CD4-positive, CD25-positive, alpha-beta regulatory T cell (primary cell): ENCODE measurements at places on chromosomes 5 and 9.

DNA sequence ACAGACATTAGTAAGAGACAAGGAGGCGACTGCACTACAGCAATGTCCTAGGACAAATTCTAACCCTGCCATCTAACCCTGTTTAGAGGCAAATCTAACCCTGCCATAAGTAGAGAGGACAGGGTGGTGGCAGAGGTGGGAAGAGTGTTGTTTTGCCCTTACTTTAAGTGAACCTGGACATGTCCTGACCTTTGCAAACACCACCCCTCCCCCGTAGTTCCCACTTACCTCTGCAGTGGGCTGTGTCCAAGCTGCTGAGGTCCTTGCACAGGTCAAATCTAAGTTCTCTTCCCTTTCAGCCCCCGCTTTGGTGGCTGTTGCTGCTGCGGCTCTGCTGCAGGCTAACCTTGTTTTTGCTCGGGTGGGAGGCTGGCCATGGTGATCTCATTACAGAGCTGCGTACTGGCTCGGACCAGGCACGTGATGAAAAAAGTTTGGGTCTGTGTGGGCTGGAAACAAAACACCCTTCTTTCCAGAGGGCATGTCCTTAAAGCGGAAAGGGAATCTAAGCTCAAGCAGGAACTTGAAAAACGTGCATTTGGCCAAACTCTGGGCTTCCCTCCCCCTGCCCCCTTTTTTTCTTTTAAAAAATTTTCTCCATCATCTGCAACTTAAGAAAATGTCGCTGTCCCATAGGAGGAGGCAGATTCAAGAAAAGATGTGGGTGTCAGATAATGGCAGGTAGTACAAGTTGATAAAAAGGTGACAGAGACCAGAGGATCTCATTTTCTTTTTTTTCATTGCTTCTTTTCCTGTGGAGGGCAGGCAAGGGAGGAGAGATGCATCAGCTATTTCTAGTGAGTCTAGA lies at the start of gene FAXDC2:
Gene FAXDC2 (minus strand): TSS at position 349 of the 808 bp plus-strand sequence. CDS start 12,425 bp downstream, outside the sequence.
- no peak for DNase-seq

GRCh38 chr5:54764102-54765090 lies 221.0 kb downstream of the ESM1 start:
- no peak for DNase-seq

DNA sequence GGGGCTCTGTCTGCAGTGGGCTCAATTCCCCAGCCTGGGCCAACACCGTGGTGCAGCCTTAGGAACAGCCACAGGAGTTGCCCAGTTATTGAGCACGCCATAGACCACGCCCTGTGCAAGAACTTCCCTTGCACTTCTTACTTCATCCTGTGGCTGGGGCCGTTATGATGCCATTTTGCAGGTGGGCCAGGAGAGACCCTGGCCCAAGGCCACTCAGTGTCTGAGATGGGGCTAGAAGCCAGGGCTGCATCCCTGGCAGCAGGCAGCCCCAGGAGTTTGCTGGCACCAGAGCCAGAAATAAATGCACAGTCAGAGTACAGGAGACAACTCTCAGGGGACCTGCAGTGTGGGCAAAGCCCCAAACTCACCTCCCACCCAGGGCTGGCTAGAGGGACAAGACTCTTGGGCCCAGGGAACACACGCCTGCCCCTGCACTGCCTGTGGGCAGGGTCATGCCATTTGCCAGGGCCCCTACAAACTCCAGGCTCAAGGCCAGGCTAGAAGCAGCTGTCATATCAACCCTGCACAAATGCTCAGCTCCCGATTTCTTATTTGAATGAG lies 6.7 kb downstream of the CORO2A start:
- DNase-seq, result no peak

DNA sequence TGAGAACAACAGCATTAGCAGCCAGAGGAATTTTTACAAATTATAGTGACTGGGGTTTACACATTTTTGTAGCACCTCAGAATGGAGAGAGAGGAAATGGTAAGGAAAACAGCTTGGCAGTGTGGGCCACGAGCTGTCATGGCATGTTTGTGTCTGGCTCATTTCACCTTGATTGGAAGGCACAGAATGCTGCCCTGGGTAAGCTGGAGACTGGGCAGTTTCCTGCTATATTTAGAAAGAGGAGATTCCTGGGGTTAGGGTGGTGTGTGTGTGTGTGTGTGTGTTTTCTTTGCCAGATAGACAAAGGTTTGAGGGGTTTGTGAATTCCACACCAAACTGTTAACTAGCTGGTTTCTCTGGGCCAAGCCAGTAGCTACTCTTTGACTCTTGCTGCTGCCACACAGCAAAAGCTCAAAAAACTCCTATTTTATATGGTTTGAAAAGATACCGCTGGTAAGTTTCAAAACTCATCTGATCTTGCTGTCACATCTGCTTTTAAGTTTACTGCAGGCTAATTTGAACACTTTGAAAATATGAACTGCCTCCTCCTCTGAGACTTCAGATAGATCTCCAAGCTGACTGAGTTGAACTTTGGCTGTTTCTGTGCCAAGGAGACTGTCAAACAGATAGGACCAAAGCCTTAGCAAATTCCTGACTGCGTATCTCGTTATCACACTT lies 9.1 kb downstream of the ARHGAP26 start:
- no peak for DNase-seq

DNA sequence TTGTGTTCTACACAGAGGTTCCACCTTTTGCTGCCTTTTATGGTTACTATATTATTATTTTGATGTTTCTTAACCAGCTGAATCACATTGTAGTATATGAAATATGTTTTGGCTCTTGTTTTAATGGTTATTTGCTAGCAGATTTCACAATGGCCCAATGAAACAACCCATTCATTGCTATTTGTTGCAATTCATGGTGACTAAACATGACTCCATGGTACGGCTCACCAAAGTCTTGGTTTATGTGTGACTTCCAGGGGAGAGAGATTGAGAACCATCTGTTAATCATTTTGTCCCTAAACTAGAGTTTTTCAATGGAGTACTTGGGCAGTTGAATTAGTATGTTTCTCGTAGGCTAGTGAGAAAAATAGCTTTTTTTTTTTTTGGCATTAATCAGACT lies 108.4 kb downstream of the GHR start:
- DNase-seq, result no peak

- no peak for DNase-seq
These were observed 13.7 kb downstream of the TUT7 start for GRCh38 chr9:86340356-86341006.

- no peak for DNase-seq
These were observed at the start of gene PCDHAC2 for GRCh38 chr5:140966293-140967225. Gene PCDHAC2, plus strand, starts transcription at chr5:140966476. Its CDS starts 291 bp downstream, at chr5:140966767.

DNA sequence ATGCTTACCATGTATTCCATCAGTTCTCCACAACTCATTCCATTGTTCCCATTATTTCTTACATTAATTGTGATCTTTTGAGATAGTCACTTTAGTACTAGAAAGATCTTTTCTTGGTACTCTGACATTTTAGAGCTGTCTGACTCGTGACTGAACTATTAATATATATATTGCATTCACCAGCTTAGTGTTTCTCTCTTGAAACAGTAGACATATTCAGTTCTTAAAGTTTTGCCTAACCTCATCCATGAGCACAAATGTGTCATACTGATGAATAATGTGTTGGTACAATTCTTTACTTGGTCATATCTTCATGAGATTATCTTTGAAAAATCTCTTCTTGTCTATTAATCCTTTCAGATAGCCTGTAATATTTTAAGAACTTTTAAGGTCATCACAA lies 74.3 kb downstream of the NLN start:
- DNase-seq, result no peak

- no peak for DNase-seq
These were observed 136.9 kb upstream of the ANKH start for GRCh38 chr5:15008476-15008875.

DNA sequence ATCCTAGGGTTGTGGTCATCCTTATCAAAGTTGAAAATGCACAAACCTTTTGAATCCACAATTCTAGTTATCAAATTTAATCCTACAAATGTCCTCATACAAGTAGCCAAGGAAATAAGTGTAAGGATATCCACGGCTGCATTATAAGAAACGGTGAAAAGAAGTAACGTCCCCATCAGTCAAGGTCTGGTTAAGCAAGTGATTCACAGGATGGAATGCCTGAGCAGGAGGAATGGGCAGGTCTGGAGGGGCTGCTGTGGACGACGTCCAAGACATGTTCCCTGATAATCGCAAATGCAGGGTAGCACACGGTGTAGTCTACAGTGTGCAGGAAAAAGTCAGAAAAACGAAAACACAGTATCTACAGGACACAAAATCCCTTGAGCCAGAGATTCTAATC lies 118.6 kb downstream of the ADAMTS2 start:
- DNase-seq, result no peak

GRCh38 chr9:31347082-31347617 lies 1037.3 kb upstream of the ACO1 start:
- peak; percentile 79 for DNase-seq

GRCh38 chr5:67315082-67315989 lies 118.7 kb upstream of the CD180 start:
- DNase-seq, result no peak

DNA sequence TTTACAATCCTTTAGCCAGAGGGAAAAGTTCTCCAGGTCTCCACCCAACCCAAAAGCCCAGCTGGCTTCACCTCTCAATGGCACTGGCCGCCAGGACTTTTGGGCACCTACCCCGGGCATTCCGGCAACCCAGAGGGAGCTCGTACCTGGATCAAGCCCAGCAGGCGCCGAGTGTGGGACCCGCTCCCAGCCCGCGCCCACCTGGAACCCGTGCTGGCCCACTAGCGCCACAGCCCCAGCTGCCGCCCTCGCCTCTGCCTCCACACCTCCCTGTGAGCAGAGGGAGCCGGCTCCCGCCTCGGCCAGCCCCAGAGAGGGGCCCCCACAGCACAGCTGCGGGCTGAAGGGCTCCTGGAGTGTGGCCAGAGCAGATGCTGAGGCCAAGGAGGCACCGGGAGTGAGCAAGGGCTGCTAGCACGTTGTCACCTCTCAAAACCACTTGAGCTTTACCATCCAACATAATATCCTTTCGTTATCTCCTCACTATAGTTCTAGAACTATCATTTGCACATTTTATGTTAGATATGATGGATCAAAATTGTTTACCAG lies 69.7 kb downstream of the GCNT1 start:
- DNase-seq, result no peak

GRCh38 chr9:98259791-98260190 lies 4.3 kb upstream of the TBC1D2 start:
- no peak for DNase-seq

DNA sequence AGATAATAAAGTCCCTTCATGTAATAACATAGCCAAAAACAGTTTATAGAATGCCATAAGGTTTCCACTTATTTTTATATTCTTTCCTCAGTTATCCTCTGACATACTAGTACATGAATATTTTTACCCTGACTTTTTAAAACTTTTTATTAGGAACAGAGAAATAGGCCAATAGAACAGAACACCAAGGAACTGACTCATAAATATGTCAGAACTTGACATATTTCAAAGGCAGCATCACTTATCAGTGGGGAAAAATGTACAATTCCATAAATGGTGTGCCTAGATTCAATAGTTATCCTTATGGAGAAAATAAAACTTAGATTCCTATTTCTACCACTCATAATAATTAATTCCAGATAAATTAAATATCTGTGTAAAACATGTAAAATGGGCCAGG lies 9.4 kb downstream of the STARD4 start:
- DNase-seq, result no peak

DNA sequence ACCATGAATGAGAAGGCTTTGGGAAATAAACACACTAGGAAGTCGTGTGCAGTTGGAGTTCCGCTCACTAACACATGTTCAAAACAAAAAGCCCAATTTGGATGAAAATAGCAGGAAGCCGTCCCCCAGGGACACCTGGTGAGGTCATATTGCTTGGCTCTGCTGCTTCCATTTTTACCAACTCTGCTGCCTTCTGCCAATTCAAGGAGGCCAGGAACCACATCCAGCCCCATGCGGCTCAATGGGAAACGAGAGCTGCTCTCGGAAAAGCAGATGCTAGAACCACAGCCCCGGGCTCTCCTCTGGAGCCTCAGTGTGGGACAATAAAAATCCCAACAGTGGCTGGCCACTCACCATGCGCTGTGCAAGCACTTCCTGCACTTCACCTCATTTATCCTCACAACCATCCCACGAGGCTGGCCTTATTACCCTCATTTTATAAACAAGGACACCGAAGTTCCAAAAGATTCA lies 13.4 kb downstream of the ADAM19 start:
- no peak for DNase-seq

DNA sequence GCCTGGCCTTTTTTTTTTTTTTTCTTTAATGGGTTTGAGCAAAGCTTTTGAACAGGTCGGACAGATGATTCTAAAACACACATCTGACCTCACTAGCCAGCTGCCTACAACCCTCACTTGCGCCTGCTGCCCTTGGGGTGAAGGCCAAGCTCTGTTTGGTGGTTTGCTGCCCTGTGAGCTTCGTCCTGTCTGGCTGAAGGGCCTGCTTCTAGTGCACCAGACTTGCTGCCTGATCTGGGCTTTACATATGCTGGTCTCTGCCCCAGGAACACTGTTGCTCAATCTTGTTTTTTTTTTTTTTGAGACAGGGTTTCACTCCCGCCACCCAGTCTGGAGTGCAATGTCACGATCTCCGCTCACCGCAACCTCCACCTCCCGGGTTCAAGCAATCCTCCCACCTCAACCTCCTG lies 16.4 kb upstream of the DOLPP1 start:
- DNase-seq, result no peak

GRCh38 chr5:58497386-58497785 lies 6.2 kb downstream of the GAPT start:
- no peak for DNase-seq

GRCh38 chr5:107129051-107129450 lies 541.7 kb downstream of the EFNA5 start:
- DNase-seq, result no peak

DNA sequence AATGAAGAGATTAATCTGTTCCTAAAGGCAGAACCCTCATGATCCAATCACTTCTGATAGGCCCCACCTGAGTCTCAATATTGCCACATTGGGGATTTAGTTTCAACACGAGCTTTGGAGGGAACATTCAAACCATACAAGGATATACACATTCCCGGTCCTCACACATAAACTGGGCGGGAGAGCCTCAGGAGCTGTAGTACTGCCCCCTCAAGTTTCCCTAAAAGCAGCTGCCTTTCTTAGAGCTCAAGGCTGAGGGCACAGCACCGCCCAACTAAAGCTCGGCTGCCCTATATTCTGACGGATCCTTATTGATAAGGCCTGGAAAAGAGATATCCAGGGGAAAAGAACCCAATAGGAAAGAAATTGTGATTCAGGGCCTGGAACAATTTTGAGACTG lies 83.0 kb downstream of the GADD45G start:
- no peak for DNase-seq

DNA sequence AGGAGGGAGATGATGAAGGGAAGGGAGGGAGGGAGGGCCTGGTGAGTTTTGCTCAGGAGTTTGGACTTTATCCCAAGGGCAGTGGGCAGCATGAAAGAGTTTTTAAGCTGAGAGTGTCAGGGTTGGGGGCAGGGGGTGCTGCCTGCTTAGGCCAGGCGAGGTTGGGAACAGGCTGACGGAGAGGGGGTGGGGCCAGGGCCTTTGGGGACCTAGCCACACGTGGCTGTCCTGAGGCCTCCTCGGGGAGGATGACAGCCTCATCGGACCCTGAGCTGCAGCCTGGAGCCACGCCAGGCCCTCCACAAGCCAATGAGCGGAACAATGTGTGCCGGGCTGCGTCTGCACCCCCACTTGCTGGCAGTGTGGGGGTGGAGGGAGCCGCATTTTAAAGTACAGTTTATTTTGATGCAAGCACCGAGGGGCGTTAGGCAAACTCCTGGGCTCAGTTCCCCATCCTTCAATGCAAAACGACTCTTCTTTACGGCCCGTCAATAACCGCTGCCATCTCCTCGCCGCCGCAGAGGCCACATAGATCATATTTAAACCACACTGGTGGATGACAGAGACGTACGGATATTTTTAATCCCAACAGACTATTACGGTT lies 5.3 kb upstream of the RXRA start:
- no peak for DNase-seq
